ENCODE measurements at places on chromosomes 11 and 22.

DNA sequence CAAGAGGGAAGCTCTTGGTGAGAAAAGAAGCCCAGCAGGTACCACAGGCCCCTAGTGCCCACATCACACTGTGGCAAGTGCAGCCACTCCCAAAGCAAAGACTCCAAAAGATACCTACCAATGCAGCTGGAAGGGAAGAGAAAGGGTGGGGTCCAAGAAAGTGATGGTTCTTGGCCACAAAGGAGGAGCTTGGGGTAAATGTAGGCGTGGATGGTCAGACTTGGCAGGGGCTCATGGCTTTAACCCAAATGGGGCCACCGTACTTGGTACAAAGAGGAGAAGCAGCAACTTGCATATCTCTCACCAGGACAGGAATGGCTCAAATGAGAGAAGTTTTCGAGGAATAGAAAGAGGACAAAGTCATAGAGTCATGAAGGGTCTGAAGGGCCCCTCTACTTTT is 4.8 kb downstream of the MAP3K11 start:
- DNase-seq, result no peak

GRCh38 chr22:49062802-49063544 is 764.7 kb downstream of the BRD1 start:
- DNase-seq, result no peak

GRCh38 chr11:65266210-65266609 is 4.4 kb downstream of the POLA2 start:
- no peak for DNase-seq

DNA sequence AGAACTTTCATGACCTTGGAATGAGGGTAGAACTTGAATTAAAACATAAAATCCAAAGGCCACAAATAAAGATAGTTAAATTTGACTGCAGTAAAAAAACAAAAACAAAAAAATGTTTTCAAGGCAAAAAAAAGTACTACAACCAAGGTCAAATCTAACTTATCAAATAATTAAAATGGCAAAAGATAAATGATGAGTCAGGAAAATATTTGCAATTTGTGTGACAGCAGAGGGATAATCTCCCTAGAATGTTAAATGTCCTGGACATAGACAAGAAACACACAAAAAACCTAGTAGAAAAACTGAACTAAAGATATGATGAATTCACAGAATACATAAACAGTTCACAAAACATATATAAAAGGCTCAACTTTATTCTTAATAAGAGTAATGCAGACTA is 110.2 kb upstream of the TEAD1 start:
- no peak for DNase-seq

DNA sequence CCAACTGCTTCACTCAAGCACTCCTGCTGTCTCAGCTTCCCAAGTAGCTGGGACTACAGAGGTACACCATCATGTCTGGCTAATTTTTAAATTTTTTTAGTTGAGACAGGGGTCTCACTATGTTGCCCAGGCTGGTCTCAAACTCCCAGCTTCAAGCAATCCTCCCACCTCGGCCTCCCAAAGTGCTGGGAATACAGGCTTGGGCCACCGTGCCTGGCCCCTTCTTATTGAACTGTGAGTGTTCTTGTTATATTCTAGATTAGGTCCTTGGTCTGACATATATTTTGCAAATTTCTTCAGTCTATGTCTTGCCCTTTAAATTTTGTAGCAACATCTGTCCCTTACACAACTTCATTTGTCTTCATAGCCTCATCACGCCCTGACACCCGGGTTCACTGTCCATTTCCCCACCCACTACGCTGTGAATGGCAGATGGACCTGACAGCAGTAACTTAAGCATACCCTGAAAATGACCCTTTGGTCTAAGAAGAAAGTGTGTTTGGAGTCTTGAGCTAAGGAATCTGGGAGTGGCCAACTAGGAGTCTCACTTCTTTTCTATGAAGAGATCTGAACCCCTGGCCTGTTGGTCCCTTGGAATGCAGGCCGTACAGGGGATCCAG is 4.2 kb upstream of the FAM118A start:
- no peak for DNase-seq

DNA sequence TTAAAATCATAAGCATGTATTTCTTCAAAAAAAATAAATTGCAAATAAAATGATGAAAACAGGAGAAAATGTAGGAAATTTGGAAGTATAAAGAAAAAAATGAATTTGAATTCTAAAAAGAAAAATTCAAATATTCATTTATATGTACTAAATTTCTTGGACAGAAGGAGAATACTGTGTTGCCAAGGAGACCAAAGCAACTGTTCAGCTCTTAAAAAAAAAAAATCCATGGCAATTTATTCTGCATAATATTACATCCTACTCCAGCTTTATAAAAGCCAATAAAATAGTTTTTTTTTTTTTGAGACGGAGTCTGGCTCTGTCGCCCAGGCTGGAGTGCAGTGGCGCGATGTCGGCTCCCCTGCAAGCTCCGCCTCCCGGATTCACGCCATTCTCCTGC is 6.0 kb downstream of the PGM2L1 start:
- no peak for DNase-seq

DNA sequence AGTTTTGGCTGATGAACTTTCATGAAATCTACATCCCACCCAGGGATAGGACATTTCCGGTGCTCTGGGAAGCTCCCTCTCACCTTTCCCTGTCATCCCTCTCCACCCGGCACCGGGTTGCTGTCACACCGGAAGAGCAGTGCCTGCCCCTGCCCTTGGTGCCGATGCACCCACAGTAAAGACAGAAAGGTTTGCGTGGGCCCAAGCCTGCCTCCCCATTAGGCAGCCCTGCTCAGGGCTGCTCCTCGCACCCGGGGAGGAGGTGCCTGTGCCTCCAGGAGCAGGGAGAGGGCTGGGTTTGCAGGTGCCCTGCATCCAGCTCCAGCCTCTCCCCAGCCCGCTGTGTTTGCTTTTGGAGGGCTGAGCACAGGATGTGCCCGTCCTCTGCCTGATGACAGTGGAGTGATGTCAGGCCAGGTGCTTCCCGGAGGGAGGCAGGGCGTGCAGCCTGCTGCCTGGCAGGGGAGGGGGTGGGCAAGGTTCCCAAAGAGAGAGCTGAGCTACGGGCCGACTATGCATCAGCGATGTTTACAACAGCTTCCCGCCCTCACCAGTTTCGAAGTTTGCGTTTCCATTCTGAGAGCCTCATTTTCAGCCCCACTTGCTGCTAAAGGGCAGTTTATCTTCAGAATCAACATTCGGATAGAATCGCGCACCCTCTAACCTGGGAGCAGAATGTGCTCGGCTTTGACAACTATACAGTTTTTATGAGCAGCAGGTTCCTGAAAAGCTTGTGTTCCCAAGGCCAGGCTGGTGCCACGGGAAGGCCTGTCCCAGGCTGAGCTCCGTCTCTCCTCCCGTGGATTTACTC is 83.2 kb upstream of the CLDN5 start:
- no peak for DNase-seq

GRCh38 chr11:133955081-133955891 is 1.5 kb downstream of the IGSF9B start:
- no peak for DNase-seq

GRCh38 chr11:108766596-108767173 is 101.8 kb downstream of the DDX10 start:
- no peak for DNase-seq

DNA sequence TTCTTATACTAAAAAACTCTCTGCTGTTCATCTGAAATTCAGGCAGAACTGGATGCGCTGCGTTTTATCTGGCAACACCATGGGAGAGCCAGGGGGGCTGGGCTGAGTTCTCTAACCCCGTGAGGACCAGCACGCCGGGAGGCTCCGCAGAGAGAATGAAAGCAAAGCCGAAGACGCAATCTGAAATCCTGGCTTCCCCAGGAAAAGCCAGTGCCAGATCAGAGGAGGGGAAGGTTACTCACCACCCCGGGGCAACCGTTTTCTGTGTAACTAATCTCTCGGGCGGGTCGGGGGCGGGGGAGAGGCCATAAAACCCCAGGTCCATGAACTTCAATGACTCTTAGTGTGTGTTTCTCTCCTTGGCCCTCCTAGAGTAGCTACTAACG is 99.4 kb downstream of the SHANK2 start:
- no peak for DNase-seq

DNA sequence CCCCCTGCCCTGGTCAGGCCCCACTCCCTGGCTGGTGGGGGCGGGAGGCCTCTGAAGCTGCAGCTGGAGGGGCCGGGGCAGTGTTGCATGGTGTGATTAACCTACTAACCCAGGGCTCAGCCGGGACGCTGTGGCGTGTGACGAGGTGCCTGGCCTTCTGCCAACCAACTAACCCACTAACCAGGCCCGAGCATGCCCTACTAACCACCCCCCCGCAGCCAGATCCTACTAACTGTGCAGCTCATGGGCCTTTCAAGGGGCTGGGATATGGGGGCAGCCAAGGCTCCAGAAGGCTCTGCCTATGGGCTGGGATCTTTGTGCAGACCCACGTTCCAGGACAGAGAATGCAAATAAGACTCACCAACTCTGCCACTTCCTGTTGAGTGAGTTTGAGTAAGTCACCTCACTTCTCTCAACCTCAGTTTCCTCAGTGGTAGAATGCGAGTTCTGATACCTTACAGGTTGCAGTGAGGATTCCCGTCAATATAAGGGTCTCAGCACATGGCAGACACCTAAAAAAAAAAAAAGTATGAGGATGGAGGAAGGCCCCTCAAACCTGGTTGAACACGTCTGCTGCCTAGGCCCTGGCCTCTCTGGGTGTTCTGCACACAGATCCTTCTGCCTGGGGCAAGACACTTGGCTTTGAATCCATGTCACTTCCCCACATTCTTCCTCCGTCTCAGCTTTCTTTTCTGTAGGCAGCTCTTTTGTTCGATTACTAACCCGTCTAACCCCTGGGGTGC is 14.1 kb downstream of the MIAT start:
- DNase-seq, result no peak

- no peak for DNase-seq
These were observed 7.2 kb downstream of the WT1 start for GRCh38 chr11:32427935-32428664.

GRCh38 chr11:111652184-111652583 is 49.9 kb downstream of the SIK2 start:
- DNase-seq, result no peak

DNA sequence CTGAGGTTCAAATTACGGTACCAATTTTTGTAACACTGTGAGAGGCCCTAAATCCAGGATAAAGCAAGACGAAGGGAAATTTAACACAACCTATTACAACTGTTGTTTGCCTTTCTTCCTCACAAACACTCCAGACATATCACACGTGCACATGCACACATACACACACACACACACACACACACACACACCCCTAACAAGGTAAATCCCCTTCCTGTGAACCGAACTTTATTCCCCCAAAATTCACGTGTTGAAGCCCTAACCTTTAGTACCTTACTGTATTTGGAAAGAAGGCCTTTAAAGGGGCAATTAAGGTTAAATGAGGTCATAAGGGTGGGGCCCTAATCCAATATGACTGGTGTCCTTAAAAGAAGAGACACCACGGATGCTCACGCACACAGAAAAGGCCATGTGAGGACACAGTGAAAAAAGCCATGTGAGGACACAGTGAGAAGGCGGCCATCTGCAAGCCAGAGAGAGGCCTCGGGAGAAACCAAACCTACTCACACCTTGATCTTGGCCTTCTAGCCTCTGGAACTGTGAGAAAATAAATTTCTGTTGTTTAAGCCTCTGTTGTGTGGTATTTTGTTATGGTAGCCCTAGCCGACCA is 1.8 kb downstream of the SERGEF start:
- no peak for DNase-seq

- DNase-seq, result no peak
These were observed 77.1 kb downstream of the RBMXL2 start for GRCh38 chr11:7165911-7166310.

DNA sequence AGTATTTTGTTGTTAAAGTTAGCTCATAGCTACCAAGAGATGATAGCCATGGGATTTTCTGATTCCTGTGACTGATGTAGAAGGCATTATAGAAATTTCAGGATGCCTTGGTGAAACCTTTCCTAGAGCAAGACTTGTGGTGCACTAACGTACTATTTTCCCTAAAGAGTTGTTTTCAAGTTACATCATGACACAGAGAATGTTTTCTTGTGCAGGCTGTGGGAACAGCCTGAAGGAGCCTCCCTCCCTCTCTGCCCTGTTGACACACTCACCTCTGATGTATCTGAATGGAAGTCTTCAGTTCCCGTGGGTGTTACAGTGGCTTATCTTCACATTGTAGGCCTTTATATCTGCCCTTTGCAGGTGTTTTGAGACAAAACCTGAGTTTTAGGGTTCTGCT is 121.6 kb downstream of the LDLRAD3 start:
- no peak for DNase-seq

DNA sequence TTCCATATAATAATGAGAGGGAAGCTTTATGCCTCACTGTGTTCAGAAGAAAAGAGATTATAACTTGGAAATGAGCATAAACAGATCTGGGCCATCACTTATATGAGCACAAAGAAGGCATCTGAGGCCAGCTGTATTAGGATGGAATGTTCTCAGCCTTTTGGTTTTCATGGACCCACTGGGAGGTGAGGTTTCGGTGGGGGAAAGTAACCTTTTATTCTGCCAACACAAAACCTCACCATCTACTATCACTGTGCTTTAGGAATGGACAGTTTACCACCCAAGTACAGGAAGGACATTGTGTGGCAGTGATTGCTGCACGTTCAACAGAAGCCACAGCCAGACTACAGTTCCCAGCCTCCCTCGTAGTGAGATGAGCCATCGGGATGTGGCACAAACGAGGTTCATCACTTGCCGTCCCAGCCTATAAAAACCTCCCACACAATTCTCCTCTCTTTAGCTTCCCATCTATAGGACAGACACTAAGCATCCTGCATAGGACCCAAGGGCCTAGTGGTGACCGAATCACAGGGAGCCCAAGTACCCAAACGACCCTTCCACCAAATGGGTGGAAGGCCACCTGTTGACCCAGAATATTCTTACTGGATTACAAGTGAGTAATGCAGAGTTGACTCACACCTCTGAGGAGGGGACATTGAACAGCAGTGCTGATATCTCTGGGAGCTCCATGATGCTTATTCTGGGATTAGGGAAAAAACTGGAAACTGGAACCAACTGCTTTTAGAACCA is 121.5 kb upstream of the RAG2 start:
- DNase-seq, result no peak

- DNase-seq, result no peak
These were observed 45.4 kb downstream of the GGTLC2 start for GRCh38 chr22:22689621-22690345.

DNA sequence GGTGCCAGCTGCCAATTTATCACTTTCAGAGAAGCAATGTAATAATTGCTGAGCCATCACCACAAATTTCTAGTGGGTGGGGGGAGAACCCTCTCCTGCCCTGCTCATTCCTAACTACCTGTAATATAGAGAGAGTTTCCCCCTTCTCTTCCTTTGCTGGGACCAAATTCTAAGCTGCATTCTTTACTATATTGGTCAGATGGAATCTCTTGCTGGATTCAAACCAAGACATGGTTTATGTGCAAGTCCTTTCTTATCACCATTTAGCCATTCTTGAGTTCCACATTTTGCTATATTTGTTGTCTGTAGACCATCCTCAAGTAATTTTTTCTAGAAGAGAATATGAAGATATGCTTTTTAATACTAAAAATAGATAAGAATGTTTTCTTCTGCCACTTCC is 452.1 kb downstream of the MN1 start:
- DNase-seq, result no peak

DNA sequence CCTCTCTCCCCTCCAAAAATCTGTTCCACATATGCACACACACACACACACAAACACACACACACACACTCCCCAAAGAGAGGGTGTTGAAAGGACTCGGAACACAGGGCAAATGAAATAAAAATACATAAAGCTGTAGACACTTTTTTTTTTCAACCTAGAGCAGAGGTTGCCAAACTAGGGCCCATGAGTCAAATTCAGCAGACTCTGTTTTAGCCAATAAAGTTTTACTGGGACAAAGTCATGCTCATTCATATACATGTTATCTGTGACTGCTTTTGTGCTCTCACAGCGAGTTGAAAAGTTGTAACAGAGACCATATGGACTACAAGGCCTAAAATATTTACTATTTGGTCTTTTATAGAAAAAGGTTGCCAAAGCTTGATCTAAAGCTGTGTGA is 8.9 kb downstream of the IMMP1L start:
- no peak for DNase-seq

Data from GM04504 (cell line).